Activated CD8-positive, alpha-beta memory T cell treated with anti-CD3 and anti-CD28 coated beads, Interleukin-2, amount 50 U/mL, for 4 hours (primary cell): ENCODE measurements at places on chromosomes 5 and 9.

- no peak for DNase-seq
Measured at GRCh38 chr5:132022737-132023136, 11.3 kb upstream of the ACSL6 start.

DNA sequence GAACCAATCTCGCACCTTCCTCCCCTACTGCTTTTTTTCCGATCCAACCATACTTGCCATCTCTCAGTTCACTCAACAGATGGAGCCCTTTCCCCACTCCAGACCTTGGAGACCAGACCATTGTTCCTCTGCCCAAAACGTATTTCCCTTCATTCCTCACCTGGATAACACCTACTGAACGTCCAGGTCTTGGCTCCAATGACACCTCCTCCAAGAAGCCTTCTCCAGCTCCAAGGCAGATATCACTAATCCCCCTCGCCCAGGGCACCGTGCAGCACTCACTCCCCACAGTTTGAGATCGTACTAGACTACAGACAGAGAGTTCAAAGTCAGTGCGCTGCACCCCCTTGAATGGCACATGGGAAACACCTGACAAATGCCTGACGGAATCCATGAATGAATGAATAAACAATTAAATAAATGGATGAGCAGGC, 47.1 kb upstream of the AKNA start:
- no peak for DNase-seq

GRCh38 chr5:84265130-84265529, 119.5 kb downstream of the EDIL3 start:
- DNase-seq = no peak

DNA sequence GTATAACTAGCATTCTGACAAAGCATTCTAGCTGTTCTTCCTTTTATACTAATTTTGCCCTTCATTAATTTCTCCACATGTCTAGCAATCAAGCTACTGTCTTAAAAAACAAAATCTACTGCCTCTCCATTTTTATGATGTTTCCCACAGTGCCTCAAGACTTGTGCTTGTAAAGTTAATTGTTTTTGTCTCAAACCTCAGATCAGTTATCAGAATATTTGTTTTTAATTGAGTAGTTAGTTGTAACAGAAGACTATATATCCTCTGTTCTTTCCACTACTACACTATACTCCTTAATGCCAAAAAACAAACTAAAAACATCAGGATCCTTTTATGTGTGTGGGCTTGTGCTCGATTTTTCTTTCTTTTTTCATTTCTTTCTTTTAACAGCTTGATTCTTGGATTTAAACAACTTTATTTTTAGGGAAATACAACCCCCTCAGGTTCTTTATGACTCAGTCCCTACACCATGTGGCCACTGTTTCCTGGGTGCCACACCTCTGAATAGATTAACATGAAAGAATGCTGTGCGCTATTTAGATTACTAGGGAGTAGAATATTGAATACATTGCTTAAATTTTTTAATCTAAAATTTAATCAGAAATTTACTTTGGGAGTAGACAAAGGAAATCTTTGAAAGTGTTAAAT, 1.2 kb downstream of the ASPN start:
- no peak for DNase-seq
